ENCODE measurements at places on chromosomes 2 and 18. TPM values are rescaled to one million over a fixed set of nuclear protein-coding genes. Genes with fewer than 3 reads are reported as not detected.

DNA sequence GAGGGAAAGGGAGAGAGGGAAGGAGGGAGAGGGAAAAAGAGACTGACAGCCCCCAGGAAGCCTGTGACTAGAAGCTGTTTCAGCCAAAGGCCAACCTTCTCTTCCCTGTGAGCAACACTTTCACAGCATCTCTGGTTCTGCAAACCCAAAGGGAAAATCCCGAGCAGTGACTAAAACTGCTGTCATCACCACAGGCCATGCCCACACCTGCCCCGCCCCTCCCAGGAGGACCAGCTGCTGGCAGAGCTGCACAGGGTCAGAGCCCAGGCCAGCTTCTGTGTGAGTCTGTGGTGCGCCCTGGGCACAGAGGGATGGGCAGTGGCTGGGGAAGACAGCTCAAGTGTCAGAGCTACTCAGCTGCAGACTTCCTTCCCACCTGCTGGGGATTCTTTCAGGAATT lies 64.9 kb upstream of the OTOS start:
- DNase-seq = peak; percentile 53

DNA sequence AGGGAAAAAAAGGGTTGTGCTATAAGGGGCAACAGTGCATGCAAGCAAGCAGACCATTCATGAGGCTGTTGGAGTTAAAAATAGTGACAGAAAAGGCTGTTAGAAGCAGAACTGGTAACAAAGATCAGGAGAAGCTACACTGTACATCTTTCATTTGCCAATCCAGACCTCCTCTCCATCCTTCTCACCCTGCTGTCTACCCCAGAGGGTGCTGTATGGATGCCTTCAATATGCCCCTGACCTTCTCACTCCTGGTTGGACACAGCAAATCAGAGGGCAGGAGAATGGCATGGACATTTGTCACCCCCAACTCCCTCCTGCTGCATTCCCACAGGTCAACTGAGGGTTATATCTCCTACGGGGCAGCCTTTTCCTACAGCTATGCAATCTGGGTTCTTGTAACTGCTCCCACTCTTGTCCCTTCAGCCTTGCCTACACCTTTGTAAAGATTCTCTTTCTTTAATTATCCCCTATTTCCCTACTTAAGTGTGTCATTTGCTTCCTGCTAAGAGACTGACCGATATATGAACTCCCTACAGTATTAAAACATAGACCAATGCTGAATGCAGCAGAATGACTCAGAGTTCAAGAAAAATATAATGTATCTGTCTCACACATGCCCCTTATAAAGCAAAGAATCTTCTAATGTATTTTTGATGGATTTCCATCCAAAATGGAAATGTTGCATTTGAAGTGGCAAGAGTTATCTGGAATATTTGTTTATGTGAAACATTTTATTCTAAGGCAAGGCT lies 169.2 kb upstream of the NCKAP5 start:
- DNase-seq = peak; percentile 57

DNA sequence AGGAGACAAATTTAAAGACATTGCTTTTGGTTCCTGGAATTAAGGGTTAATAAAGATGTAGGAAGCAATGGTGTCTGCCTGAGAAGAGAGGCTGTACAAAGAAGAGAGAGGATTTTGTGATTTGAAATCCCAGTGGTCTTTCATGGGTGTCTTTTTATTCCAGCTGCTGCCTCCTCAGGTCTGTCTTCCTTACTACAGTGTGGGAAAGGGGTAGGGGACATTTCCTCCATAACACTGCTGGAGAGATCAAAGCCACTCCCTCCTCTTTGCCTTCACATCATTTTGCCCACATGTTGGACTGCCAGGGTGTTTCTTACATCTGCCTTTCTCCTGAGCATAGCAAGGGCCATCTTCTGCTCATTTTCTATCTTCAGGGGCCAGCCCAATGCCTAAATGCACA lies 348.5 kb downstream of the EN1 start:
- no peak for DNase-seq

DNA sequence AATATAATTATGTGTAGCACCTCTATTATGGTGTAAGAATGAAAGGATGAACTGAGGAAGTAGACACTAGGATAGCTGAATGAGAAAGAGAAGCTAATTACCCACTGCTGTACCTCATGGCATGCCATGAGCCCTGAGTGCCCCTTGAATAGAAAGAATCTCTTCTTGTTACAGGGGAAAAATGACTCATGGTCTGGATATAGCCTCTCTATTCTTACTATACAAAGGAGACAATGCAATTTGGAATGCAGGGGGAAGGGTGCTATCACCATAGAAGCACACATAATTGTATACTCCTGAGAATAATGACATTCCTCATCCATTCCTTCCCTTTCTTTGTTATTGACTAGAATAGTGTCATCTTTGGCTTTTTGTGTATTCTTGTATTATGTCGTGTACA lies 385.2 kb downstream of the CDH7 start:
- peak; percentile 32 for DNase-seq

DNA sequence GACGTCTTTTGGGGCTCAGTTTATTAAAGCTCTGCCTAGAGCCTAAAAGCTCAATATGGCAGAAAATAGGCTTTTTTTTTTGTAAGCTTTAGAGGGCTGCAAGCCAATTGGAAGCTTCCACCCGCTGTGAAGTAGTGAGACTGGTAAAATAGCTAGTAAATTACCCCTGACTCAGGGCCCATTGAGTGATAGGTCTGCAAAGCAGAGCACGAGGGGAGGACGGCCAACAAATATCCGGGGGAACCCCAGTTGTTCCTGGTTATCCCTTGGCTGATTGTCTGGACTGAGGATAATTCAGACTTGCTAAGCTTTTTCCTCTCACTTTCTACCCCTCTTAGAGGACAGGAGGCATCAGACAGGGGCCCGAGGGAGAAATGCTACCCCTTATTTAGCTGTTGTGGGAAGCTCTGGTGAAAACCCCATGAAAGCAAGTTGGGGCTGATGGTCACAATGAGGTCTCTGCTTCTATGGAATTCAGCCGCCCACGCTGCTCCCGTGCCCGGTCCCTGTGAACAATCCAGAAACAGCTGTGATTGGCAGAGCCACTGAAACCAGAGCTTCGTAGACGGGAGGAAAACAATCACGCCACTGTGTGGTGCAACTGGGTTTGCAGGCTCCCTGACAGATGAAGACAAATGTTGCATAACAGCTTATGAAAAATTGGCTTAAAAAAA lies 141.9 kb upstream of the LGALSL start:
- peak; percentile 89 for DNase-seq

- DNase-seq = no peak
These were observed 434.9 kb upstream of the ST6GAL2 start for GRCh38 chr2:107320881-107321280.

- no peak for DNase-seq
These were observed 864 bp downstream of the LBH start for GRCh38 chr2:30231996-30232800.

GRCh38 chr2:163462993-163463392 lies 272.8 kb downstream of the FIGN start:
- no peak for DNase-seq

DNA sequence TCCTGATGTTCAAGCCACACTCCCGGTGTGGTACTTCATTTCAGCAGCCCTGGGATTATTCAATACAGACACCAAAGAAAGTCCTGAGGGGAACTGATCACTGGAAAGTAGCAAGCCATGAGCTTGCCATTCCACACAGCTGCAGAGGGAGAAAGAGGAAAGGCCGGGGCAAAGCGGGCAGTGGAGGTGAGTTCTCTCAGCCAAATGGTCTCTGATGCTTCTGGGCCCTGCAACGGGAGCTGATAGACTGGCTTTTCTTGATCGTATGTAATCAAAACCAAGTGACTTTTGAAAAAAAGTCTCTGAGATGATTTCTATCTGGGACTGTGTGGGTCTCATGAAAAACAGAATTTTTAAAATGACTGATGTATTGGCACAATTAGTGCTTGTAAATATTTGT lies 152.9 kb downstream of the ALPK2 start:
- no peak for DNase-seq

- DNase-seq = peak; percentile 81
These were observed 133.4 kb downstream of the ZNF407 start for GRCh38 chr18:74731097-74731496.

DNA sequence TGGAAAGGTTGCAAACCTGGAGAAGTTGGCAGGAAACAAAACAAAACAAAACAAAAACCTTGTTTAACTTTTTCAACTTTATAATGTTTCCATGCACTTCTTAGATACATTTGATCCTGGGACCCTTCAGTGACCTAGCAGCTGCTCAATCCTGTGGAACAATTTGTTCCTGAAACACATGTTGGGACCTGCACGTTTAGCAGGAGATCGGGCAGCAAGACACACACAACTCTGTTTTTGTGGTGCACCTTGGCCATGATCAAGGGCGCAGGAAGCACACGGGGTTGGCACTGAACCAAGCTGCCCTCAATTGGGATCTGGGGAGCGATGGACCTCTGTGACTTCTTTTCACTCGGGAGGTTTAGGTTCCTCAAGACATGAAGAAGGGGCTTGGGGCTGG lies 268.7 kb downstream of the LOXHD1 start:
- no peak for DNase-seq

DNA sequence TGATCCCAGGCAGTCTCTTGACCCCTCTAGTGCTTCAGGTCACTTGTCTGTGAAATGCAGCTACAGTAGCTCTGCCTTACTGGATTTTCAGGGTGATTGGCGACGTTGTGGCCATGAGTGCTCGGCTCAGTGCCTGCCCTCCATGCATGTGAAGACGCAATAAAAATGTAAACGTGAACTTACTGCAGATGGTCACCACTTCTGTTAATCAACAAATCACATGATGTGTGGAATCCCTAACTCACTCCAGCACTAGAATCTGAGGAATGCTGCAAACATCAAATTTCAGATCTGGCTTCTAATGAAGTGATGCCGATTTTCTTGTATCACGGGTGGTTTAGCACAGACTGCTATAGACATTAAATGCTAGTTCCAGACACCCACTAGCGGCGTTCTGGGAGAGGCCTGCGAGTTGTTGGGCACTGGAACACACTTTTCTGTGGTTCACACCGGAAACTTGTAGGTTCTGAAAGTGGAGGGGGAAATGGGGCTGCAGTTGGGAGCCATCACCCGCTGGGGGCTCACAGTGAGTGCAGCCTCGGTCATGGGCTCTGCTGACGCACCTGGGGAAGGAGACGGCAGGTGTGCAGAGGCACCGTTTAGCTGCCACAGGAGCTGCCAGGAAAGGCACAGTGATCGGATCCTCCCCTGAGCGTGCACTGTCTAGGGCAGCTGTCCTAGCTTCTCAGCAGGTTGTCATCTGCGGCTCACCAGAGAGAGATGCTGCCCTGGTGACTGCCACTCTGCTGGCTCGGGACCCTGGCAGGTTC lies 6.5 kb downstream of the CNDP1 start:
- DNase-seq = no peak

DNA sequence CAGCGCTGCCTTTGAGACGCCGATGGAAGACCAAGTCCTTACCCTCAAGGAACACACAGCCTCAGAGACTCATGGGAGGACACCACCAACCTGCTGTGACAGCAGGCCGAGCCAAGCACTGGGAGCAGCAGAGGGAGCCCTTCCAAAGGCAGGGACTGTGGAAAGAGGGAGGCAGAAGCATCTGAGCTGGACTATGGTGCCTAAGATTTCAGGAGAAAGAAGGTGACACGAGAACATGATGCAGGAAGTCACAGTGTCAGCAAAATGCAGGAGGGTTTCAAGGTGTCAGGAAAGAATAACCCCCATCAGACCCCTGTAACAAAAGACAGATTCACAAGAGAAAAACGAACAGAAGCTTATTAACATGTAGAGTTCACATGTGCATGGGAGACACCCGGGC lies 24.2 kb upstream of the COX7A2L start:
- no peak for DNase-seq

DNA sequence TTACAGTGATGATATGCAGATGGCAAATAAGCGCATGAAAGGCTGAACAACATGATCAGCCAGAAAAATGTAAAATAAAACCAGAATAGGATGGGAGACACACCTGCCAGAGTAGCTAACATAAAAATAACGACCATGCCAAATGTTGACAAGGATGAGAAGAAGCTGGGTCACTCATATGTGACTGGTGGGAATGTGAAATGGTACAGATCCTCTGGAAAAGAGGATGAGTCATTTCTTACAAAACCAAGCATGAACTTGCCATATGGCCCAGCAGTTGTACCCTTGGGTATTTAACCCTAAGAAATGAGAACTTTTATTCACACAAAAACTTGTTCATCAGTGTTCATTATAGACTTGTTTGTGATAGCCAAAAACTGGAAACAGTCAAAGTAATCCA lies 143.8 kb downstream of the SH3BP4 start:
- no peak for DNase-seq

DNA sequence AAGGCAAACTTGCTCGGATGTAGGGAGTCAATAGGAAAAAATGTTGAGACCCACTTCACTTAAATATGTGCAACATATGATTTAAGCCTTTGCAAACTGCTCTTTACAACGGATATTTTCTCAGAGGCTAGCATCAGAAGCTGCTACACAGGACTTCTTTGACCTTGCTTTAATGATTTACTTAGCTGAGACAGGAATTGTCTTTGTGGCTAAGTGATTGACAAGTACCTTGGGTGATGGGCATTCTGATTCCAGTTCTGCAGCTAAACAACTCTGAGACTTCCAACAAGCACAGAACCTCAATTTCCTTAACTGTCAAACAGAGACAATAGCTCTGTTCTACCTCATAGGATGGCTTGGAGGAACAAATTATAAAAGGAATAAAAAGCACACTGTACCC lies 150.2 kb downstream of the NCKAP5 start:
- no peak for DNase-seq

Gene MEP1B
- total RNA-seq = not detected

Gene RNF138
- 16.3 TPM for total RNA-seq

Gene VIL1
- not detected for total RNA-seq

Gene ZNF519
- 7.7 TPM for total RNA-seq

Gene EML6
- 0.23 TPM for total RNA-seq

Gene IL1R2
- not detected for total RNA-seq

Gene STON1
- 9.5 TPM for total RNA-seq

Gene CIB4
- total RNA-seq = not detected
